Heart right ventricle (tissue), 16 donors: ENCODE measurements at places on chromosomes 16 and 17. TPM values are rescaled to one million over a fixed set of nuclear protein-coding genes. Genes with fewer than 3 reads are reported as not detected.

Gene KRTAP4-9
- total RNA-seq: not detected

DNA sequence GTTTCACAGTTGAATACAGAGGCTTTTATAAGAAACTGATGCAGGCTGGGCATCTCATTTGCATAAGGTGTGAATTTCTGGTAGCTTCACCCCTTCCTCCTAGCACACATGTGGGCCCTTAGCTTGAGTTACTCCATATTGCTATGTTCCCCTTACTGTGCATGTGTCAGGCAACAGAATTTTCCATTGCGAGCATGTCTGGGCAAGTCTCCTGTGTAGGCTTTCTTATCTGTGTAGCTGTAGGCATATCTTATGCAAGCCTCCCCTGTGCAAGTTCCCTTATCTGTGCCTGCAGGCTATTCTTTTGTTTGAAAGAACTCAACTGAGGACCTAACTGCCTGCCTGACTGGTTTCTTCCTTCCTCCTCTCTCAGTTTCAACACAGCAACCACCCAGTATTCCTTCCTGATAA lies 597.4 kb upstream of the CDH5 start:
- no peak overlapping the region for H3K4me3 ChIP-seq
- H3K36me3 ChIP-seq: no peaks in the 10 kb centered on the region
- no peak for DNase-seq
- H3K4me1 ChIP-seq: no peaks in the 10 kb centered on the region
- no peak overlapping the region for H3K27ac ChIP-seq
- H3K27me3 ChIP-seq: no peaks in the 10 kb centered on the region

GRCh38 chr16:48156790-48157209 lies 1.0 kb upstream of the ABCC12 start:
- H3K4me1 ChIP-seq: peaks cover 5% of the 10 kb centered on the region
- peak; percentile 89 for DNase-seq
- H3K27me3 ChIP-seq: no peaks in the 10 kb centered on the region
- no peak overlapping the region for H3K27ac ChIP-seq
- no peak overlapping the region for H3K4me3 ChIP-seq

DNA sequence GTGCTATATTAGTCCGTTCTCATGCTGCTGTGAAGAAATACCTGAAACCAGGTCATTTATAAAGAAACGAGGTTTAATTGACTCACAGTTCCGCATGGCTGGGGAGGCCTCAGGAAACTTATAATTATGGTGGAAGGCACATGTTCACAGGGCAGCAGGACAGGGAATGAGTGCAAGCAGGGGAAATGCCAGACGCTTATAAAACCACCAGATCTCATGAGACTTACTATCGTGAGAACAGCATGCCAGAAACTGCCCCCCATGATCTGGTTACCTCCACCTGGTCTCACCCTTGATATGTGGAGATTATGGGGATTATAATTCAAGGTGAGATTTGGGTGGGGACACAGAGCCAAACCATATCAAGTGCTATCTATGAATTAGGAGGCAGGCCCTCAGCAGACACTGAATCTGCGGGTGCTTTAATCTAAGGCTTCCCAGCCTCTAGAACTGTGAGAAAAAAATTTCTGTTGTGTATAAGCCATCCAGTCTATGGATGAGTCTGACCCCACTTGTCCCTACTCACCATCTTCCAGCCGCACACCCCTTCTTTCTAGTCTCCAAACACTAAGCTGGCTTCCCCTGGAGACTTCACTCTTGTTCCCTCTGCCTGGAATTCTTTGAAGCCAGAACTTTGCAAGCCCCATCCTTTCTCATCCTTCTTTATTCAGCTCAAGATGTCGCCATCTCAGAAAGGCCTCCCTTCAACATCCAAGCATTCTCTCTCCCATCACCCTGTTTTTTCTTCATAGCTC lies 772 bp upstream of the NUP93 start:
- peak overlapping the region; percentile 81 for H3K27ac ChIP-seq
- peak overlapping the region; percentile 94 for H3K4me3 ChIP-seq
- H3K27me3 ChIP-seq: no peaks in the 10 kb centered on the region
- no peak for DNase-seq
- no peaks in the 10 kb centered on the region for H3K36me3 ChIP-seq
- H3K4me1 ChIP-seq: peaks cover 3% of the 10 kb centered on the region

GRCh38 chr17:74803388-74803930 lies 27.3 kb upstream of the NAT9 start:
- no peak for DNase-seq
- H3K4me3 ChIP-seq: no peak overlapping the region
- no peaks in the 10 kb centered on the region for H3K27me3 ChIP-seq
- H3K4me1 ChIP-seq: peaks cover 8% of the 10 kb centered on the region
- H3K36me3 ChIP-seq: peaks cover 42% of the 10 kb centered on the region
